ENCODE measurements at places on chromosomes 2 and 18.

DNA sequence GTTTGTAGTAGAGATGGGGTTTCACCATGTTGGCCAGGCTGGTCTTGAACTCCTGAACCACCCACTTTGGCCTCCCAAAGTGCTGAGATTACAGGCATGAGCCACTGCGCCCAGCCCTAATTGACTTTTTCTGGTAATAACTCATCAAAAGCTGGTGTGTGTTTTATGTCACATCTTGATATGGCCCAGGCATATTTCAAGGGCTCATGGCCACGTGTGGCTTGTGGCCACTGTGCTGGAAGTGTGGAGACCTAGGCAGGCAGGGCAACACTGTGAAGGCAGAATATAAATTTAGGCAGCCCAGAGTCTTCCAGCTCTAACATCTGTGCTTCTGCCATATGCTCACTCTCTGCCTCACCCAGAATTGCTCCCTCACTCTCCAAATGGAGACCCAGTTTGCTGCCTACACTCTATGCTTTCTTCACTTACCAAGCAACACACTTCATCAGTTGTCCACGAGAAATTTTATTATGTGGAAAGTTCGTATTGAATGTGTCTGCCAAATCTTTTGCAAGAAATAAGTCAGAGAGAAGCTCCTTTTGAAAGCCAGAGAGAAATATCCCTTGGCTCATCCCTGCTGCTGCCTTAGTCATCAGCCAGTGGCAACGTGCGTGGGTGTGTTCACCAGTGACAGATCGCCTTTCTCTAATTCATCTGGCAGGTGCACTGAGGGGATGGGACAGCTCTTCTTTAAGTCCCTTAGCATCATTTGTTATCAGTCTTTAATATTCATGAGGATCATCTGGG, 129.4 kb upstream of the CXCR4 start:
- no peak for DNase-seq

DNA sequence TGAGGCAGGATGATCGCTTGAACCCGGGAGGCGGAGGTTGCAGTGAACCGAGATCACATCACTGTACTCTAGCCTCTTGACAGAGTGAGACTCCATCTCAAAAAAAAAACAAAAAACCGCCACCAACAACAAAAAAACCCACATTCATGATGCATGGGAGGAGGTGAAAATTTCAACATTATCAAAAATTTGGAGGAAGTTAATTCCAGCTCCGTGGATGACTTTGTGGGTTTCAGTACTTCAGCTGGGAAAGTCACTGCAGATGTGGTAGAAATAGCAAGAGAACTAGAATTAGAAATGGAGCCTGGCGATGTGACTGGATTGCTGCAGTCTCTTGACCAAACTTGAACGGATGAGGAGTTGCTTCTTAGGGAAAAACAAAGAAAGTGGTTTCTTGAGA, 74.3 kb downstream of the PRKCE start:
- DNase-seq, result no peak

- no peak for DNase-seq
Measured at GRCh38 chr2:37555457-37555856, 116.0 kb downstream of the CDC42EP3 start.

- DNase-seq, result no peak
Measured at GRCh38 chr2:214747992-214748391, 61.5 kb downstream of the BARD1 start.

DNA sequence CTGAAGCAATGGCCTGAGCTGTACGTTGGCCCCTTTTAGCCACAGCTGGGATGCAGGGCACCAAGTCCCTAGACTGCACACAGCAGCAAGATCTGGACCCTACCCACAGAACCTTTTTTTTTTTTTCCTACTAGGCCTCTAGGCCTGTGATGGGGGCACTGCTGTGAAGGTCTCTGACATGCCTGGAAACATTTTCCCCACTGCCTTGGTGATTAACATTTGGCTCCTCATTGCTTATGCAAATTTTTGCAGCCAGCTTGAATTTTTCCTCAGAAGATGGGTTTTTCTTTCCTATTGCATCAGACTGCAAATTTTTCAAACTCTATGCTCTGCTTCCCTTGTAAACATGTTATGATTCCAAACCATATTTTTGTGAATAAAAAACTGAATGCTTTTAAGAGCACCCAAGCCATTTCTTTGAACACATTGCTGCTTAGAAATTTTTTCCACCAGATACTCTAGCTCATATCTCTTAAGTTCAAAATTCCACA, 33.5 kb downstream of the PDE1A start:
- peak; percentile 12 for DNase-seq

GRCh38 chr2:121868652-121869051, 113.2 kb downstream of the TSN start:
- no peak for DNase-seq

- no peak for DNase-seq
Measured at GRCh38 chr2:154433010-154433409, 265.5 kb upstream of the KCNJ3 start.

DNA sequence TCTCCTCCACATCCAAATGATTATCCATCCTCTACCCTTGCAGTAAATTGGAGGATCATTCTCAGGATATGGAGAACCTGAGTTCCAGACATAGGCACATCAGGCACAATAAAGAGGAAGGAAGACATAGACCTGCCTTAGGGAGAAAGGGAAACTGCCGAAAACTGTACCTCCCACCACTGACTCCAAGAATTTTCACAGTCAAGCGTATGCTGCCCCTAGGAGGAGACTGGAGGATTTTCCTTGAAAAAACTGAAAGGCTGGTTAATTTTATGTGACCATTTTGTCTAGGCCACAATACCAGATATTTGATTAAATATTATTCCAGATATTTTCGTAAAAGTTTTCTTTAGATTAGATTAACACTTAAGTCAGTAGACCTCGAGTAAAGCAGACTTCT, 638.5 kb upstream of the PKDCC start:
- DNase-seq, result no peak

- no peak for DNase-seq
Measured at GRCh38 chr2:47815764-47816163, 32.8 kb downstream of the MSH6 start.

DNA sequence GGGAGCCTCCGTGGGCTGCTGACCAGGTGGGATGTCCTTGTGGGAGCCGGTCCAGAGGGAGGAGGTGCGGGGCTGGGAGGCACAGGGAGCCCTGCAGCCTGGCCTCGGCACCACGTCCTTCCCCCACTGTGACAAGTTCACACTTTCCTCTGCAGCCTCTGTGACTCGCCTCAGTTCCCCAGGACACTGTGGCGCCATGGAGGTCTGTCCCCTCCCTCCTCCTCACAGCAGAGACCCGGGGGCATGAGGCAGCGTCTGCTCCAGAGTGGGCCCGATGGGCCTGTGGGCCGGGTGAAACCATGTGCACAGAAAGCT, 27.3 kb upstream of the KCNG2 start:
- no peak for DNase-seq

DNA sequence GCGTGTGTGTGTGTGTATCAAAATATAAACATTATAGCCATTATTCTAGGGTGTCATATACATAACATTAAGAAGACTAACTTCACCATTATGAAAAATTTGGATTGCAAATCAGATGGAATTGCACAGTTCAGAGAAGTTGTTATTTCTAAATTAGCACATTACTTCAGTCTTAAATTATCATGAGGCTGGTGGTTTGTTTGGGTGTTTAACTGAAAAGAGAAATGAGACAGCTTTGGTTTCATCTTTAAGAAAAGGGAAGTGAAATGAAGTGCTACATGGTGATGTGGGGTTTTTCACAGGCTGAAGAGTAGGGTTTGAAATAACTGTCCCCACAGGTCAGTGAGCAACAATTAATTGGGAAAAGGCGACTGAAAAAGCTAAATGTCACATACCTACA, 161.2 kb upstream of the XIRP2 start:
- no peak for DNase-seq

DNA sequence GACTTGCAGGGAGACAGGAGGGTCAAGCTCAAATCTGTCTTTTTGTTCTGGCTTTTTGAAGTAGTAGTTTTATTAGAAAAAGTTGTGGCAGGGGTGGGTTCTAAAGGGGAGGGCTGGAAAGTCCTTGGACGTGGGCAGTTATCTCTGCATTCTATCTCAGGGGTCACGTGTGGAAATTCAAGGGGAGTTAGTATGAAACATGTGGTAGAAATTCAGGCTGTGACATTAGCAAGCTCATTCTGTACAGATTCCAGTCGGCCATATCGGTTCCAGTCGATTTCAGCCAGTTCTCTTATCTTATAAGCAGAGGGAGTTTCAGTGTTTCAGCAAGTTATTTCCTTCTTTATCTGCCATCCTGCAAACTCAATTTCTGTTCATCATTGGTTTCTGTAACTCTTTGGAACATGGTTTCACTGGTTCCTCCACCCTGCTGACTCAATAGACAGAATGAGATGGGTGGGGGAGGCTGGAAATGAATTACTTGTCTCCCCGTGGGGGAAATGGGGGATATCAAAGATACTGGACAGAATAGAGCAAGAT, 53.0 kb downstream of the RAB27B start:
- DNase-seq, result no peak

GRCh38 chr2:11411768-11412448, 54.1 kb downstream of the E2F6 start:
- no peak for DNase-seq

GRCh38 chr2:206989311-206989710, 50.0 kb downstream of the CPO start:
- DNase-seq, result no peak

GRCh38 chr2:108637304-108637669, 82.0 kb upstream of the RANBP2 start:
- DNase-seq, result no peak

GRCh38 chr18:58903533-58903932, 38.9 kb downstream of the ZNF532 start:
- no peak for DNase-seq

GRCh38 chr2:189821953-189822748, 37.9 kb downstream of the PMS1 start:
- DNase-seq, result peak; percentile 74

- no peak for DNase-seq
Measured at GRCh38 chr2:179532863-179533278, 268.2 kb upstream of the SESTD1 start.

DNA sequence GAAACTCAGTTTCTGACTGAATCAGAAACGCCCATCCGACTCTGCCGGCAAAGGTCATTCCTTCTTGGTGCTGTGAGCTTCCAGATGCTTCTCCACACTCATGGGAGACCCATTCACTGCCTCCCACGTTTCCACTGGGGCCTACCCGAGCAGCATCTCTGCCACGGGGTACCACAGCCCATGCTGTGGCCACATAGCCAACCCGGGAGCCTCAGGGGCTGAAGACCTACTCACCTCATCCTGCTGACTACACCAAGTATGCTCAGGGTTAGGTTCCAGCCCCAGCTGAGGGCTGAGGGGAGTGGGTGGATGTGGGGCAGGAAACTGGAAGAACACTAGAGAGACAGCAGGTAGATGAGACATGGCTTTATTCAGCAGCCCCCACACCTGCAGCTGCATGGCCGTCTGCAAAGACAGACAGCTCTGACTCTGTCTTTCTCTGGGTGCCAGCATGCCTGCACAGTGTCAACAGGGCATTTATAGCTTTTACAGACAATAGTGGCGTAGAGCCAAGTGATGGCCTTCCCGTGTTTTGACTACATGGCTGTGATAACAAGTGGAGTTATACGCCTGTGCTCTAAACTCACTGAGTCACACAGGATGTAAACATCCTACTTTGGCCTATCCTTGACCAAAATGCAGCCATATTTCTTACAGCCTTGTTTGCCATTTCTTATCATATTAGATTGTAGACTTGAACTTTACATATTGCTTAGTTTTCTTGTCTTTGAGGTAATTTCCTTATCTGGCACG, 16.5 kb upstream of the KLHL23 start:
- DNase-seq, result no peak

DNA sequence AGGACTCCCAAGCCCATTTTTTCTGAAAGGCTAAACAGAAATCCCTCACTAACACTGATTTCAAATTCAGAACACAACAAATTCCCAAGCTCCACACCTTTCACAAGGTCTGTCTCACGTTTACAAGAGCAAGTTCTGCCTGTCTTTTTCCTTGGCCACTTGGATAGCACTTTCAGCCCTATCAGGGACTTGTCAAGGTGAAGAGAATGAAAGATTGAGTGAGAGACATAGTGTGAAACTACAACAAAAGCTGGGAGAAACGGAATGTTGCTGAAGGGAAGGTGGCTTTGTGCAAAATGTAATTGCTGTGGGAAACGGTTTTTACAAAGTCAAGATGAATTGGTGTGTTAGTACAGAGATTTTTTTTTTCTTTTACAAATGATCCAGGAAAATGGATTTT, 89.4 kb upstream of the GATA6 start:
- no peak for DNase-seq

DNA sequence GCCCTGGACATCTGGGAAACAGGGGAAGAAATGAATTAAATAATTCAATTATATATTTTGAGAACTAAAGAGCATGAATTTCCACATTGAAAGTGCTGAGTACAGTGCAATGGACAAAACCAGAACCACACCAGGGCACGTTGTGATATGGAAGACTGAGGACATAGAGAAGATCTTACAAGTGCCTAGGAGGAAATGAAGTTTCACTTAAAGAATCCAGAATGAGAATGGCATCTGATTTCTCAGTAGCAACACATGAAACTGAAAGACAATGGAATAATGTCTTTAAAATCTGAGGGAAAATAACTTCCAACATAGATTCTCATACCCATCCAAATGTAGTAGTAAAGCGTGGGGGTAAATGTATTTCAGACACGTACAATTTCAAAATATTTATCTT, 20.3 kb upstream of the AAK1 start:
- DNase-seq, result no peak

- DNase-seq, result no peak
Measured at GRCh38 chr2:48253301-48253700, 276.7 kb upstream of the STON1 start.

Data from fibroblast of the conjunctiva (primary cell).